Right atrium auricular region (tissue), 2 donors: ENCODE measurements at places on chromosomes 13 and 19. TPM values are rescaled to one million over a fixed set of nuclear protein-coding genes. Genes with fewer than 3 reads are reported as not detected.

Gene IGFL4
- not detected for total RNA-seq

Gene CEACAM4
- total RNA-seq: not detected

Gene EDNRB
- total RNA-seq: 52.1 TPM

Gene CAMSAP3
- 0.26 TPM for total RNA-seq

Gene KIR2DL4
- total RNA-seq: not detected

Gene TJP3
- total RNA-seq: not detected

Gene TFPT
- total RNA-seq: 10.2 TPM

Gene ANKLE1
- total RNA-seq: not detected

Gene CD70
- total RNA-seq: not detected
